Fibroblast of the aortic adventitia (primary cell): ENCODE measurements at places on chromosomes 1 and 21. TPM values are rescaled to one million over a fixed set of nuclear protein-coding genes. Genes with fewer than 3 reads are reported as not detected.

DNA sequence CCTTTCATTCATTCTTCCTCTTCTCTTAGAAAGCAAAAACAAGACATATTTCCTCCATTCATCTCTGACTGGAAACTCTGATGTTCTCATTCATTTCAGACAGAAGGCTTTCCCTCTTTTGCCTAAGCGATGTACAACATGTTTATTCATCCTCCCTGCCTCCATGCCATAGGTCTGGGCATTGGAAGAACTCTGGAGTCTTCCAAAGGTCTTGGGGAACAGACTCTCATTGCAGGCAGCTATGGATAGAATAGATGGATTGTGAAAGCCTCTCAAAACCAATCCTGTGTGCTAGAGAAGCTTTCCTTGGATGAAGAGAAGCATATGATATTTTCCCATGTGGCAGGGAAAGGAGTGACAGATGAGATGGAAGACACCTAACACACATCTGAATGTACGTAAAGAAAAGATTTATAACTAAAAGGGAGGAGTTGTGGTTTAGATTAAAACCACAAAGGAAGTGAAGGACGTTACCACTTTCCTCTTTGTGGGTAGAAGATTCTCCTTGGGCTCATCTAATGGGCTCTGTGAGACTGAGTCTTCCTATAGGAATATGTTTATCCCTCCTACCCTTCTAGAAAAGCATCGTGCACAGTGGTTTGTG is 38.7 kb downstream of the BCL9 start:
- no peak for DNase-seq

DNA sequence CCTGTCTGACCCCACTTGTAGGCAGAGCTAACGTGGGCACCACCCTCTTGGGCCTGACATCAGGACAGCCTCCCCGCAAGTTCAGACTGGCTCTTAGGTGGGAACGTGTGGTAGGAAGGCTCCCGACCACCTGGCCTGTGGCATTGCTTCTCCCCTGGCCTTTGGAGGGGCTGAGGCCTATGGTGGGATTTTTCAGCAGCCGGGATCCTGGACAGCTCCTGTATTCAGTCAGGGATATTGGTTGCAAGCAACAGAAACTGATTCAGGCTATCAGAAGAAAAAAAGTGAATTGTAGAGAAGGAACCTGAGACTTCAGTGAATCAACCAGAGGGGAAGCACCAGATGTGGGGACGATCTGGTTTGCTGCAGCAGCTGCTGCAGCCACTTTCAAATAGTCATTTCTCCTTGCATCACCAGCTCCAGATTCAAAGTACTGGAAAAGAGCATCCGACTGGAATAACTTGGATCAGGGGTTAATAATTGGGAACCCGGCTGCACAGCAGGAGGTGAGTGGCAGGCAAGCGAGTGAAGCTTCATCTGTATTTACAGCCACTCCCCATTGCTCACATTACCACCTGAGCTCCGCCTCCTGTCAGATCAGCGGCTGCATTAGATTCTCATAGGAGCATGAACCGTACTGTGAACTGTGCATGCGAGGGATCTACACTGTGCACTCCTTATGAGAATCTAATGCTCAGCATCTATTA is 5.9 kb downstream of the RNF186 start:
- no peak for DNase-seq

SPRR2G gene
- not detected in 2 replicates for total RNA-seq

GRCh38 chr1:152410599-152410998 is 3.5 kb downstream of the CRNN start:
- DNase-seq, result peak; percentile 26

- DNase-seq, result no peak
These were observed 100.0 kb upstream of the NRIP1 start for GRCh38 chr21:15164678-15165303.

DNA sequence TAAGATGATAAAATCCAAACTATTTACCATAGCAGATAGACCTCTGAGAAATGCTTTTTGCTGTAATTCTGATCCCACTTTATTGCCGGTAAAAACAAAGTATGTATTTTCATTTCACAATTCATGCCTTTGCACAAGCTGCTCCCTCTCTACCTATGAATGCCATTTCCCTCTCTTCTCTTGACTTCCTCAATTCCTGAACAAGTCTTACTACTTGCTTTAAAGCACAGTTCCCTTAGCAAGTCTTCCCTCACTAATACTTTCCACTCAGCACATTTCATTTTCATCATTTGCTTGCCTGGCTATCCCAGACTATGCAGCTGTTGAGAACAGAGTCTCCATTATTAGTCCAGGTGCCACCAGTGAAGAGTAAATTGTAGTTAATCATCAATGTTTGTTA is 13.8 kb downstream of the GPATCH2 start:
- DNase-seq, result no peak
